ENCODE measurements at places on chromosomes 2 and 18. TPM values are rescaled to one million over a fixed set of nuclear protein-coding genes. Genes with fewer than 3 reads are reported as not detected.

The MAL gene
- 0.41 TPM for total RNA-seq

The TXNL4A gene
- total RNA-seq = 49.5 TPM

The NYAP2 gene
- total RNA-seq = 0.67 TPM

The GPR39 gene
- total RNA-seq = not detected

The ERFE gene
- 0.11 TPM for total RNA-seq

The CRACDL gene
- 2.0 TPM for total RNA-seq

The CHST9 gene
- total RNA-seq = not detected

The EHBP1 gene
- 46.3 TPM for total RNA-seq

The SLC19A3 gene
- 0.78 TPM for total RNA-seq

The SNED1 gene
- 38.5 TPM for total RNA-seq

The STARD6 gene
- not detected for total RNA-seq

The SLC40A1 gene
- total RNA-seq = 997 TPM

The NOSTRIN gene
- 52.4 TPM for total RNA-seq

The CAVIN2 gene
- 35.8 TPM for total RNA-seq

The KCNG2 gene
- total RNA-seq = 0.34 TPM

The WNT6 gene
- total RNA-seq = 0.06 TPM

The CDK5R2 gene
- total RNA-seq = not detected

The ALPG gene
- total RNA-seq = not detected

The IMPACT gene
- total RNA-seq = 46.0 TPM

The EIPR1 gene
- 29.9 TPM for total RNA-seq

The PSMA8 gene
- total RNA-seq = not detected

The MOGAT1 gene
- not detected for total RNA-seq

The ATP8B1 gene
- total RNA-seq = 11.3 TPM

The COLEC12 gene
- 9.7 TPM for total RNA-seq

The HK2 gene
- total RNA-seq = 11.7 TPM

The LAMA1 gene
- 0.14 TPM for total RNA-seq

The CRYBA2 gene
- total RNA-seq = 5.6 TPM

The ABHD3 gene
- 12.5 TPM for total RNA-seq

The GPR45 gene
- total RNA-seq = not detected

Data from adrenal gland (tissue), 19 donors.